ENCODE measurements at places on chromosomes 5 and 9.
A peak's percentile ranks its signal among the peaks of the same experiment; 100 is the strongest.

- H3K27me3 ChIP-seq = no peaks in the 10 kb centered on the region
- no peak for DNase-seq
- peaks cover 4% of the 10 kb centered on the region for H3K36me3 ChIP-seq
- H3K4me1 ChIP-seq = peaks cover 61% of the 10 kb centered on the region
- H3K4me3 ChIP-seq = no peak overlapping the region
- peak overlapping the region; percentile 91 for H3K27ac ChIP-seq
These were observed 20.8 kb upstream of the SEMA4D start for GRCh38 chr9:89518466-89519365.

DNA sequence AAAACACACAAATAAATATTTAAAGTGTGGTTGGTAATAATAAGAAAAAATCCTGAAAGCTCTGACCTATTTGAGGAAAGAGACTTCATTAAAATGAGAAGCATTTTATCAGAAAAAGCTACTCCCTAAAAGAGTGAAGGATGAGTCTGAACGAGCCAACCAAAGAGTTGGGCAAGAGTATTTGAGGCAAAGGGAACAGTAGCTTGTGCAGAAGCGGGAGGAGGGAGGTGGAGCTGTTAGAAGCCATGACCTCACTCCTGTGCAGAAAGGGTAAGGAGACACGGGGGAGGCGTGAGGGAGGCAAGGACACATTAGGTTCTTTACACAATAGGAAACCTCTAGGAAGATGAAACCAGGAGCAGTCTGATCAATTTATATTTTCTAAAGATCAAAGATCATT is 29.4 kb downstream of the SH3RF2 start:
- H3K27ac ChIP-seq = no peak overlapping the region
- no peak overlapping the region for H3K4me3 ChIP-seq
- DNase-seq = no peak
- H3K4me1 ChIP-seq = no peaks in the 10 kb centered on the region
- H3K36me3 ChIP-seq = peaks cover 1% of the 10 kb centered on the region
- no peaks in the 10 kb centered on the region for H3K27me3 ChIP-seq

DNA sequence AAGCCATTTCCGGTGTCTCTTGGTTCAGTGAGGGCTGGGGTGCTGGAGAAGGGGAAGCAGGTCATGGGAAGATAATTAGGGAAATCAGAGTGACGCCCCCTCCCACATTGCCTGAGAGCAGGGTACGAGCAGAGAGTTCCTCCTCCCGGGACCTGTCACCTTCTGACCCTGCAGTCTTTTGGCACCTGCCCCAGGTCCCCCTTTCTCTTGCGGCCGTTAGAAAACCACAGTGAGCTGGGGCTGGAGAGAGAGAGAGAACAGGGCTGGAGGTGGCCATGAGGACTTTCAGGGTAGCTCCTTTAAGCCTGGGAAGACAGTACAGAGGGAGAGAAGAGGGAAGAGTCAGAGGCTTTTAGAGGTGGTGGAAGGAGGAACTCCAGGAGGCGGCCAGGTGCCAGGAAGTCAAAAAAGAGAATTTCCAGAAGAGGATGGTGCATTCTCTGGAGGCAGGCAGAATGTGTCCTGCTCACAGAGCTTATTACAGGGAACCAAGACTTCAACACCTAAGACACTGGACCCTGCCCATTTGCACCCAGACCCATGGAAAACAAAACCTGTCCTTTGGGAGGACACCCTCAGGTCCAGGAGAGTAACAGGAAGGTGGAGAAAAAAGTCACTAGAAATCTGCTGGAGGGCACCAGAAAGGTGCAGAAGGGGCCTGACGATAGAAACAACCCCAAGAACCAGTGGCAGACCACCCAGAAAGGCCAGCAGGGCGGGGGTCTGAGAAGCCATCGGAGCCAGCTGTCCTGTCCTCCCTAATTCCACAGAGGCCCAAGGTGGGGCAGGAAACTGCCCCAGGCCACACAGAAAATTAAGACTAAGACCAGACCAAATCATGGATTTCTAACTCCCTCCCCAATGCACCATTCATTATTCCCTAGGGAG is 6.5 kb upstream of the ACSL6 start:
- peaks cover 16% of the 10 kb centered on the region for H3K27me3 ChIP-seq
- H3K36me3 ChIP-seq = no peaks in the 10 kb centered on the region
- peaks cover 40% of the 10 kb centered on the region for H3K4me1 ChIP-seq
- no peak for DNase-seq

- no peak overlapping the region for H3K4me3 ChIP-seq
- no peaks in the 10 kb centered on the region for H3K36me3 ChIP-seq
- DNase-seq = no peak
These were observed 159.7 kb downstream of the MUSK start for GRCh38 chr9:110828264-110828663.

- H3K4me3 ChIP-seq = peak overlapping the region; percentile 16
- no peak for DNase-seq
- peaks cover 23% of the 10 kb centered on the region for H3K36me3 ChIP-seq
- peak overlapping the region; percentile 59 for H3K27ac ChIP-seq
- no peaks in the 10 kb centered on the region for H3K27me3 ChIP-seq
These were observed 10.4 kb downstream of the LRRC8A start for GRCh38 chr9:128892221-128892921.

DNA sequence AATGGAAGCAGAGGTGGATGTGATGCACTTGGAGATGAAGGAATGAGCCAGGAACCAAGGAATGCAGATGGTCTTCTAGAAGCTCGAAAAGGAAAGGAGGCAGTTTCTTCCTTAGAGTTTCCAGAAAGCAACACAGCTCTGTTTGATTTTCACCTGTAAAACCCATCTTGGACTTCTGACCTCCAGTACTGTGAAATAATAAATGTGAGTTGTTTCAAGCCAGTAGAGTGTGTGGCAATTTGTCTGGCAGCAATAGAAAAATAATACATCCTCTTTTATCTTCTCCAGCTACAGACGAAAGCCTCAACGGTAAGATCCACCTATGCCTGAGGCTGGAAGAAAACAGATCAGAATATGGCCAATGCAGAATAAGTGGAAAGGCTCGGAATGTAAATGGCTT is 199.7 kb downstream of the HINT1 start:
- H3K27ac ChIP-seq = no peak overlapping the region
- H3K4me3 ChIP-seq = no peak overlapping the region
- no peak for DNase-seq
- H3K4me1 ChIP-seq = peaks cover 5% of the 10 kb centered on the region
- H3K36me3 ChIP-seq = no peaks in the 10 kb centered on the region

- no peak for DNase-seq
- no peaks in the 10 kb centered on the region for H3K36me3 ChIP-seq
- no peak overlapping the region for H3K27ac ChIP-seq
- H3K27me3 ChIP-seq = no peaks in the 10 kb centered on the region
- H3K4me3 ChIP-seq = no peak overlapping the region
These were observed 35.4 kb upstream of the GNPDA1 start for GRCh38 chr5:142048272-142048671.

- no peak overlapping the region for H3K4me3 ChIP-seq
- no peak overlapping the region for H3K27ac ChIP-seq
- H3K4me1 ChIP-seq = no peaks in the 10 kb centered on the region
- peaks cover 2% of the 10 kb centered on the region for H3K36me3 ChIP-seq
These were observed 195.0 kb upstream of the RGMB start for GRCh38 chr5:98578438-98578837.

DNA sequence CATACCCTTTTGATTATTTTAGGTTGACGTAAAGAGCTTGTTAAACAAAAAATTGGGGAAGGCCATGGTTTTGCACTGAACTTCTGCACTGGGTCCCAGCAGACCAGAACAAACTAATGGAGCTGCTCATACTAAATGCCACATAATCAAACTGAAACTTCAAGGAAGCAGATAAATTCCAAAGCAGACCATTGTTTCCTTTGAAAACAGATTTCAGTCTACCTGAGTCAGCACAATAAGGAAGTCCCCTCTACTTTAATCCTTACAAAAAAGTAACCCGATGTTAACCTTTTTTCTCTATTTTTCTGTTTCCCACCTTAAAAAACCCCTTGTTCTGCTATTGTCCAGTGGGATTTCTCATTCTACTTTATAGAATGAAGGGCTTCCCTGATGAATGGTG is 39.2 kb downstream of the WDR36 start:
- peaks cover 19% of the 10 kb centered on the region for H3K27me3 ChIP-seq
- no peak for DNase-seq
- no peak overlapping the region for H3K4me3 ChIP-seq
- H3K4me1 ChIP-seq = no peaks in the 10 kb centered on the region
- H3K27ac ChIP-seq = no peak overlapping the region

DNA sequence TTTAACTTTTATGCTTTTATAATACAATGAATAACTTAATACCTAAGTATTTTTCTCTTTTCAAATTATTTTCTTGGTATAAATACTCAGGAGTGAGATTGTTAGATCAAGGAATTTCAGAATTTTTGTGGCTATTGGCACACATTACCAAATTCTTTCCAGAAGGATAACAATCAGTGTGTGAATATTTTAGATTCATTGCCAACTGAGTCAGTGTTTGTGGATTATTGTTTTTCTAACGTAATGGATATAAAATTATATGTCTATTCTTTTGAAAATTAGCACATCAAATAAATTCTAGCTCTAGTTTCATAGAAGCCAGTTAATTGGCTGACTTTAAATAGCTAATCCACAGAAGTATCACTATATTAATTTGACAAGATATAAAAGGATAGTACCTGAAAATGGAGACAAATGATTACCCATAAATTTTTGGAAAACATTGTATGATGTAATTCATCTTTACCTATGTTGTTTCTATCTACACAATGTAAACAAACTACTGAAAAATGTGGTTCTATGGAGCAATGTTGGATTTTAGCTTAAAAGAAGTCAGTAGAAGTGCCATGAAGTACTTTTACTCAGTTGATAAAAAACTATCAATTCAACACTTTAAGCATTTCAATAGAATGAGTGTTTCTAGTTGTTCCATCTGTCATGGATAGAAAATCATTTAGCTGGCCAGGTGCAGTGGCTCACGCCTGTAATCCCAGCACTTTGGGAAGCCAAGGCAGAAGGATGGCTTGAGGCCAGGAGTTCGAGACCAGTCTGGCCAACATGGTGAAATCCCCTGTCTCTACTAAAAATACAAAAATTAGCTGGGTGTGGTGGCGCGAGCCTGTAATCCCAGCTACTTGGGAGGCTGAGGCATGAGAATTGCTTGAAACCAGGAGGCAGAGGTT is 185.1 kb downstream of the ADAMTSL1 start:
- DNase-seq = no peak
- no peaks in the 10 kb centered on the region for H3K4me1 ChIP-seq
- no peak overlapping the region for H3K27ac ChIP-seq
- no peak overlapping the region for H3K4me3 ChIP-seq

- DNase-seq = no peak
- H3K4me3 ChIP-seq = no peak overlapping the region
- H3K4me1 ChIP-seq = peaks cover 38% of the 10 kb centered on the region
- no peak overlapping the region for H3K27ac ChIP-seq
These were observed 1.0 kb downstream of the CLIC3 start for GRCh38 chr9:136995362-136995761.

- peaks cover 3% of the 10 kb centered on the region for H3K36me3 ChIP-seq
- no peak for DNase-seq
- H3K4me3 ChIP-seq = no peak overlapping the region
- H3K27me3 ChIP-seq = peaks cover 66% of the 10 kb centered on the region
These were observed 4.7 kb upstream of the YTHDC2 start for GRCh38 chr5:113508756-113509155.

DNA sequence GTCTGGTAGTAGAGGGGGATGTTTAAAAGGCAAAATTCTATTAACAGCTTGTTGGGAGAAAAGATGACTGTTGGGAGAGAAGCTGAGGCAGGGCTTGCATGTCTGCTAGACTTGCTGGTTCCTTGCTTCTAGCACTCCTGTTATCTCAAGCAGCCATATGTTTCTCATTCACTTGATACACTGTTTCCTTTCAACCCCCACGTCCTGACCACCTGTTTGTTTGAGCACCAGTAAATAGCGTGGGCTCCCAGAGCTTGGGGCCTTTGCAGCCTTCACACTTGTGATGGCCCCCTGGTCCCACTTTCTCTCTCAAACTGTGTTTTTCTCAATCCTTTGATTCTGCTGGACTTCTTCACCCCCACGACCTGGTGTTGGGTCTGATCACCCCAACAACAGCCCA is 111.7 kb upstream of the TMEM161B start:
- H3K4me3 ChIP-seq = no peak overlapping the region
- H3K27ac ChIP-seq = no peak overlapping the region
- H3K27me3 ChIP-seq = peaks cover 22% of the 10 kb centered on the region
- H3K36me3 ChIP-seq = no peaks in the 10 kb centered on the region
- DNase-seq = no peak

GRCh38 chr5:97101189-97101910 is 41.1 kb downstream of the LIX1 start:
- no peaks in the 10 kb centered on the region for H3K36me3 ChIP-seq
- no peak overlapping the region for H3K27ac ChIP-seq
- H3K4me3 ChIP-seq = no peak overlapping the region
- no peaks in the 10 kb centered on the region for H3K4me1 ChIP-seq
- peaks cover 8% of the 10 kb centered on the region for H3K27me3 ChIP-seq
- DNase-seq = no peak

GRCh38 chr5:61667525-61668218 is 335.6 kb downstream of the ZSWIM6 start:
- no peak overlapping the region for H3K27ac ChIP-seq
- H3K36me3 ChIP-seq = no peaks in the 10 kb centered on the region
- peaks cover 8% of the 10 kb centered on the region for H3K4me1 ChIP-seq
- peaks cover 31% of the 10 kb centered on the region for H3K27me3 ChIP-seq
- no peak for DNase-seq

GRCh38 chr5:7756453-7756852 is 94.5 kb downstream of the CFAP90 start:
- peaks cover 32% of the 10 kb centered on the region for H3K27me3 ChIP-seq
- no peak for DNase-seq
- no peaks in the 10 kb centered on the region for H3K36me3 ChIP-seq

DNA sequence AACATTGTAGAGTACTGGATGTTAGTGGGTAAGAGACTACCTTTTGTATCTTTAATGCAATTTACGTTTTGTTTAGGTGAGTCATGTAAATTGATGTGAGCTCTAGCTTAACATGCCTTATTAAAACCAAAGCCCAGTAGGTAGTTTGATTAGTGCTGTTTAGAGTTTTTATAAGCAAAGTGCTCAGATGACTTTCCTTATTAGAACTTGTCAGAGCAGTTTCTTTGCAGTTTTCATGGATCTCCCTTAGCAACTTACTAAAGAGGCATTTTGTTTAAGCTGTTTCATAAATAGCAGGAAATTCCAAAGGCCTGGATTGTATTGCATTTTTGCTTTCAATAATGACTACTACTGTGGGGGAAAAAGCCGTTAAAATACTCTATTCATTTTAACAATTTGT is 14.5 kb downstream of the ZSWIM6 start:
- H3K4me1 ChIP-seq = peaks cover 48% of the 10 kb centered on the region
- H3K4me3 ChIP-seq = no peak overlapping the region
- no peaks in the 10 kb centered on the region for H3K27me3 ChIP-seq

DNA sequence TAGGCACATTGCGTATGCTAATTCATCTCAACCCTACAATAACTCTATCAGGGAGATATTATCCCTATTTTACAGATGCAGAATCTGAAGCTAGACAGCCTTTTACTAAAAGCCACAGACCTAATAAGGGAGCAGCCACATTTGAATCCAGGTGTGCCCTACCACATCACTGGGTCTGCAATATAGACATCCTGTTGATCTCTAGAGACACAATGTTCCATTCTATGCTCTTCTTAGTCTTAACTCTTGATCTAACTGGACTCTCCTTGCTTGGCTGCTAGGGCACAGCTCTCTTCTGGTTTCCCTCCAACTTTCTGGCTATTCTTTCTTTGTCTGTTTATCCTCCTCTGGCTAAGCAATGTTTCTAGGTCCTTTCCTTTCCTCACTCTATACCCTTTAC is 1.4 kb upstream of the SPATA6L start:
- H3K27me3 ChIP-seq = no peaks in the 10 kb centered on the region
- no peak overlapping the region for H3K4me3 ChIP-seq
- no peak overlapping the region for H3K27ac ChIP-seq

Data from central memory CD8-positive, alpha-beta T cell (primary cell).